ENCODE measurements at places on chromosomes 5 and 9.
A peak's percentile ranks its signal among the peaks of the same experiment; 100 is the strongest.

DNA sequence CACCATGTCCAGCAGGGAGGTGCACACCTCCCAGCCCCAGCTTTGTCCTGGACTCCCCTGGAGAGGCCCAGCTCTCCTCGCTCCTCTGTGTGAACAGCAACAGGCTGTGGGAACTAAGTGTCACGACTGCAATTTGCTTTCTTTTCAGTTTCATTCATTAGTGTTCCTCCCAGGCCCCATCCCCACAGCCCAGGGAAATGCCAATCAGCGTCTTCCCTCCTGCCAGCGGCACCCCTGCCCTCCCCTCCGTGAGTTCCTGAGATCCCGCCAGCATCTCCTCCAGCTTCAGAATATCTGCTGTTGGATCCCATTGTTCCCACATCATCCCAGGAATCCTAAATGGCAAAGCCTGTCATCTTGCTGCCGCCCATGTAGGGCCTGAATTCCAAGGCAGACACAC lies 13.1 kb upstream of the RPL26L1 start:
- no peak for DNase-seq

- no peak for DNase-seq
Measured at GRCh38 chr9:114691046-114691955, 9.3 kb upstream of the TEX48 start.

DNA sequence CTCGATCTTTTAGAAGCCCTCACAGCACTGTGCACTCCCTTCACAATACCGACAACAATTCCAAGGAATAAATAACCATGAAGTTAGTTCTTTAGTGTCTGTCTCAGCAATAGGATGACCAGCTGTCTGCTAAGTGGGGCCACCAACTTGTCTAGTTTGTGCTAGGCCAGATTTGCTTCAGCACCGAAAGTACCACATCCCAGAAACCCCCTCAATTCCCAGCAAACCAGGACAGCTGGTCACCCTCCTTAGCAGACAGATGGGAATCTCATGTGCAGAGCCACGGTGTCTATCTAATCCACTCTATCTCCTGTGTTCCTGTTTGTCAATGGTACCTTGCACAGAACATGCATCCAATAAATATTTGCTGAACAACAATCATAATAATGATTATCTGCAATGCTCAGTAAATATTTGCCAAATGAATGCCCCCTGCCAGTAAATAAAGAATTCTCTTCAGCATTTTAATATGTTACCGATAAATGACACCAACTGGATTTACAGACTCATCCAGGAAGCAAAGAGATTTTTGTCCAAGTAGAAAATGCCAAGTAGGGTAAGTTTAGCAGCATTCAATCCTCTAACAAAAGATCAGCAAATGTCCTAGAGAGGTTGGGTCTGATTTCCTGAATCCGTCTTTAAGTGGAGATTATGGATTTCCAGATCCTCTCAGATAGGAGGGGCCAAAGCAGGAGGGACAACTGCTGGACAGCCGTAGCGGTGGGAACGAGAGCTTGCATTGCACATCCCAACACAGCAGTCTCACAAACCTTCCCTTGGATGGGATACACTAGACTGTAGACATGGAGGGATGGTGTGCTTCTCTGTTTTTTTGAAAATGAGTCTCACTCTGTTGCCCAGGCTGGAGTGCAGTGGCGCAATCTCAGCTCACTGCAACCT lies 51.9 kb upstream of the ANKRD33B start:
- DNase-seq = no peak

- DNase-seq = no peak
Measured at GRCh38 chr5:113061846-113062780, 85.5 kb downstream of the DCP2 start.

- DNase-seq = no peak
Measured at GRCh38 chr9:12958279-12958678, 183.5 kb downstream of the LURAP1L start.

DNA sequence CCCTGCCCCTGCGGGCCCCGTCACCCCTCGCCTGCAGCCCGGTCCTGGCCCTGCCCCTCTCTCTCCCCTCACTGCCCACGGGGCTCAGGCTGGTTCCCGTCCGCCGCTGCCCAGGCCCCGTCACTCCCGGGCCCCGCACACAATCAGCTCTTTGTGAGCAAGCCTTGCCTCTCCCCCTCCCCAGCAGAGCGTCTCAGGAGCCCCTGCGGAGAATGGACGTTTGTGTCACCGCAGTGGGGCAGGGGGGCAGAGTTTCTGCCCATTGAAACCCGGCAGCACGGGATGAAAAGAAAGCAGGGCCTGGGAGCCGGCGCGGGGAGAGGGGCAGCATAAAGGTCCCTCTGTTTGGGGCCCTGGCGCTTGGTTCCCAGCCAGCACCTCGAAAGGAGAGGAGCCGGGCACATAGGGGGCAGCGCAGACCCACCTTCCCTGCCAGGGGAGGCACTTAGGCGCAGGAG lies 13.5 kb upstream of the NUP214 start:
- DNase-seq = no peak

DNA sequence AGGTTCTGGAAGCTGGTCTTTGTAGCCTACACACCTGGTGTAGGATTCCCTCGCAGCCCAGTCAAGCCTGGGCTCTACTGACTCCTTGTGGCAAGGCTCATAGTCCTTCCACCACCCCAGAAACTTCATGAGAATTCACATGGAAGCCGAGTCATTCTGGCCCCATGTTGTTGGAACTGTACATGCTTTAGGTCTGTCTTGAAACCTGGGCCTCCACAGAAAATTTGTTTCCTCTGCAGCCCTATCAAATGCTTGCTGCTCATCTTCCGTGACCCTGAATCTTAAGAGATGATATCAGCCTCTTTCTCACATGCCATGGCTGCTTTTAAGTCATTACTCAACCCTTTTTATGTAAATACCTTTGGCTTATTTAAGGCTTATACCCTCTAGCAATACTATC lies 113.4 kb upstream of the GRHPR start:
- DNase-seq = peak; percentile 58

DNA sequence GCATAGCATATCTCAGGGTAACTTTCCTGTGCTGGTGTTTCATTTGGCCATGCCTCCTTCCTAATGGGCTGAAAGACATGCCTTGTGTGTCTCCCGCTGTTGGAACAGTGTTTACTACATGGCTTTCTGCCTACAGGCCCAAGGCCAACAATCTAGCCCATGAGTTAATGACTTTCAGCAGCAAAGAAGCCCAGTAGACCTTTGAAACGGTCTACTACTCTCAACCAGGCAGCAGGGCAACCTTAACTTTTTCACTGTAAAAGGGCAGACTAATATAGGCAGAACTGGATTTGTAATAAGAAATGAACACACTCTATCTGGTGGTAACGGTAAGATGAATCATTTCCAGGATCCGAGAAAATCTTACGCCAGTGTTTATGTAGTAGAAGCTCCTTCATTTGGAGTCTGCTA lies 21.0 kb downstream of the C5orf15 start:
- DNase-seq = no peak

DNA sequence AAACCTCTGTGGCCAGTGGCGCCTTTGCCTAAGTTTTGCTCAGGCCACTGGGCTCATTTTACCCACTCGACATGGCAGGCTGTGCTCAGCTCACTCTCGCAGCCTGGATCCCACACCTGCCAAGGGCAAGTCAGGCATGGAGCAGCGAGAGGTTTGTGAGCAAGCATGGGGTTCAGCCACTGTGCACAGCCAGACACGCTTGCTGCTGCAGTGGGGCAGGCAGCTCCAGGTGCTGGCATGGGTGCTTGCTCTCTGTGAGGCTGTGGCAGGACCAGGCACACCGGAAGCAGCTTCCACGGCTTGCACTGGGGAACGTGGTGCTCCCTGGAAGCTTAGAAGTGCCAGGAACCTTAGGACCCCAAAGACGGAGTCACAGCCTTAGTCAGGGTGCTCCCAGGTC lies 470.1 kb downstream of the CDH9 start:
- DNase-seq = no peak

GRCh38 chr5:143261748-143262392 lies 141.6 kb downstream of the NR3C1 start:
- DNase-seq = no peak

- no peak for DNase-seq
Measured at GRCh38 chr5:66642538-66642937, 46.3 kb downstream of the MAST4 start.

DNA sequence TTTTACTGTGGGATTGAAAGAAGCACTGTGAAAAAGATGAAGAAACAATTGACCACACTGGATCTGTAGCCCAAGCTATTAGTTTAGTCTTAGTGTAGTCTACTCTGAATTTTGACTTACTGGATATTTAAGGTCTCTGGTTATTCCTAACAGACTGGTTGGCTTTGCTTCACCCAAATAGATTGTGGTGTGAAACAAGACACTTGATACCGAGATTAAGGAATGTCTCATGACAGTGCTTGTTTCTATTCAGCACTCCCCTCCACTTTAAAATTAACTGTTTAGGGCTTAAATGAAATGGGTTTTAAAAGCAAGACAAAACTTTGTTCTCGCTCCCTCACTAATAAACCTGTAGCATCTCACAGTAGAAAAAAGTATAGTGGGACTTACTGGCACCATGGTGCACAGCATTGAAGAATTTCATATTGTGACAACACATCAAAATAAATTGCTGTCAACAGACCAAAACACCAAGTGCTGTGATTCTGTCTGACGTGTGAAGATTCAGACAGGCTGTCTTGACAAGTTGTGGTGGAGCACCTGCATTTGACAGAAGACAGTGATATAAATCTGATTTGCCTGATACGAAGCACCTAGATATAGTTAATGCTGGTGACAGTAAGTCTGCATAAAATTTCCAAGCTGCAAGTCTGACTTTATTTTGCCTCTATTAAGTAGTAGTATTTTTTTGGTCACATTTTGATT lies 73.1 kb downstream of the PBX3 start:
- DNase-seq = peak; percentile 86

- no peak for DNase-seq
Measured at GRCh38 chr5:28374492-28374967, 1336.1 kb upstream of the CDH9 start.

DNA sequence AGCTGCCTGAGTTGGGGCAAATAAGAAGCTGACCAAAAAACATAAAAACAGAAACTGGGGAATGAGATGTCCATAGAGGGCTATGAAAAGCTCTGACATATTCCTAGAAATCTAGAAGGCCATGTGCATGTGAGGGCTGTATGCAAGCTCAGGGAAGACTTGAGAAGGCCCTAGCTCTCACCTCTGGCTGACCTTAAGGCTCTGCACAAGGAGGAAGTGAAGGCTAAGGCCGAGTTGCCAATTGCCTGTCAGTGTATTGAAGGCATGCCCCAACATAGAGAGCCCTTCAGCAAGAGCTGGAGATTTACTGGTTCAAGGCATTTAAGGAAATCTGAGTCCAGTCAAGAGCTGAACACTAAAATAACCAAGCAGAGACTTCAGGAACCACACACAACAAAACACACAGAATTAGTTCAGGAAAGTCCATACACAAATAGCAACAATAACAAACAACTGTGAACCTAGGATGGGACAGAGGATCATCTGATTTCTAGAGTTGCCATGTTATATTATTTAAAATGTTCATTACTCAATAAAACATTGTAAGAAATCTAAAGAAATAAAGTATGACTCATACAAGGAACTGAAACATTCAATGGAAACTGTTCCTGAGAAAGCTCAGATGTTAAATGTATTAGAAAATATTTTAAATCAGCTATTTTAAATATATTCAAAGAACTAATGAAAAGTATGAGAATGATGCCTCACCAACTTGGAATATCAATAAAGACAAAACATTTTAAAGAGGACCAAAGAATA lies 161.8 kb downstream of the AUH start:
- no peak for DNase-seq

GRCh38 chr5:136028782-136029742 lies at the start of gene TGFBI:
Gene TGFBI, plus strand, starts transcription at chr5:136028988. Its CDS starts 68 bp downstream, at chr5:136029056.
- DNase-seq = no peak

All from NAMALWA (cell line).